ENCODE measurements at places on chromosomes 1 and 21.
A peak's percentile ranks its signal among the peaks of the same experiment; 100 is the strongest.

DNA sequence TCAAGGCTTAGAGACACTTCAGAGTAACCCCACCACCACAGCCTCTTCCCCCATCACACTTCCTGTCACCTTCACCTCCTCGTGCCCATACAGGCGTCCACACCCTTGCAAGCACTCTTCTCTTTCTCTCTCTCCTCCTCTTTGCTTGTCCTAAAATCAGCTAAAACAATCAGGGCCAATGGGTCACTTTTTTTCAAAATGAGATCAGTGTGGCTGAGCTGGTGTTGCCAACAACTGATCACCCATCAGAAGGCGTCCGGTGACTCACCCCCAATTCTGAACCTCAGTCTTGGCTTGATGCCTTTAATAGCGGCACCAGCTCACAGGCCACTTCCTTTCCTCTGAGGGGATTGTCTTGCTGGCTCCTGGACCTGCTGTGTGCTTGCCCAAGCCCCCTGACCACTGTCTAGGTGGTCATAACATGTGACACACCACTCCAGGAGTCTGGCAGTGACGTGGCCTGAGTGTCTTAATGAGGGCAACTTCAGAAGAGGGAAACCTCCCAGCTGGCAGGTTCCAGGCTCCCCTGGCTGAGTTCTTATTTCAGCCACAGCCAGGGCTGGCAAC lies 1.6 kb downstream of the DRAXIN start:
- peaks cover 33% of the 10 kb centered on the region for H3K4me1 ChIP-seq
- H3K27ac ChIP-seq: peak overlapping the region; percentile 77
- peak; percentile 71 for DNase-seq
- peaks cover 11% of the 10 kb centered on the region for H3K27me3 ChIP-seq

- no peak overlapping the region for H3K27ac ChIP-seq
- H3K27me3 ChIP-seq: peaks cover 1% of the 10 kb centered on the region
- no peak for DNase-seq
- no peaks in the 10 kb centered on the region for H3K36me3 ChIP-seq
- H3K4me3 ChIP-seq: no peak overlapping the region
Measured at GRCh38 chr1:48873944-48874343, 97.3 kb upstream of the BEND5 start.

- H3K4me1 ChIP-seq: no peaks in the 10 kb centered on the region
- H3K27me3 ChIP-seq: no peaks in the 10 kb centered on the region
- DNase-seq: no peak
Measured at GRCh38 chr1:3146907-3147306, 77.9 kb downstream of the PRDM16 start.

DNA sequence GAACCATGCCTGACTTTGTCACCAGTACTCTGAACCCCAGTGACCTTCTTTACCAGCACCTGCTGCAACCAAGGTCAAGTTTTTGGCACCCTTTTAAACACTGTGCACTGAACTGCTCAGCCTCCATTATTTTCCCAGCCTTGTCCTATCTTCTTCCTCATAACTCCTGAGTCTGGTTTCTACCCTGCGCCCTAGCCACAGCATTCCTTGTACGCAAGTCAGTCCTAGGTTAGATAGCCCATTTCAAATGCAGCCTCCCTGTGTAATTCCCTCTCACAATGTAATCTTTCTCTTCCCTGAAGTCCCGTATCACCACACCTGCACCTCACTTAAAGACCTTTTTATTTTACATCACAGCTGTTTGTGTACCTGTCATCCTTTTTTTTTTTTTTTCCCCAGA lies 37.2 kb downstream of the DNTTIP2 start:
- DNase-seq: no peak
- no peak overlapping the region for H3K27ac ChIP-seq
- peaks cover 23% of the 10 kb centered on the region for H3K4me1 ChIP-seq

DNA sequence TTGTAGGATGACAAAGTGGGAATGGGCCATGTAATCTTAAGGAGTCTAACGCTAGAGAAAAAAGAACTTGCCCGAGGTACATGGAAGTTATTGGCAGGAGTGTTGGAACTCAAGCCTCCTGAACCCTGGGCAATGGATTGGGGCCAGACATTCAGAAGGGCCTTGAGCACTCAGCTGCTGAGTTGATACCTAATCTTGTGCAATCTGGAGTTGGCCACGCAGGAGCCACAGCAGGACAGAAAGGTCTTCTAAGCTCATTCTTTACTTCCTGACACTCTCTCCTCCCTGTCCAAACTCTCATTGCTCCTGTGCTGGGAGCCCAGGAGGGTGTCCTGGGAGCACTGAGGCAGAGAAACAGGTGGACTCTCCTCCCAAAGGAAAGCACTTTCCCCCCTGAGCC lies 25.1 kb upstream of the CSF1 start:
- H3K27me3 ChIP-seq: no peaks in the 10 kb centered on the region
- no peak overlapping the region for H3K4me3 ChIP-seq
- H3K36me3 ChIP-seq: no peaks in the 10 kb centered on the region
- H3K4me1 ChIP-seq: no peaks in the 10 kb centered on the region
- H3K27ac ChIP-seq: no peak overlapping the region

GRCh38 chr1:67348586-67349252 lies 41.0 kb downstream of the IL12RB2 start:
- peaks cover 2% of the 10 kb centered on the region for H3K4me1 ChIP-seq
- H3K4me3 ChIP-seq: no peak overlapping the region
- no peak for DNase-seq
- H3K36me3 ChIP-seq: peaks cover 12% of the 10 kb centered on the region
- no peak overlapping the region for H3K27ac ChIP-seq

DNA sequence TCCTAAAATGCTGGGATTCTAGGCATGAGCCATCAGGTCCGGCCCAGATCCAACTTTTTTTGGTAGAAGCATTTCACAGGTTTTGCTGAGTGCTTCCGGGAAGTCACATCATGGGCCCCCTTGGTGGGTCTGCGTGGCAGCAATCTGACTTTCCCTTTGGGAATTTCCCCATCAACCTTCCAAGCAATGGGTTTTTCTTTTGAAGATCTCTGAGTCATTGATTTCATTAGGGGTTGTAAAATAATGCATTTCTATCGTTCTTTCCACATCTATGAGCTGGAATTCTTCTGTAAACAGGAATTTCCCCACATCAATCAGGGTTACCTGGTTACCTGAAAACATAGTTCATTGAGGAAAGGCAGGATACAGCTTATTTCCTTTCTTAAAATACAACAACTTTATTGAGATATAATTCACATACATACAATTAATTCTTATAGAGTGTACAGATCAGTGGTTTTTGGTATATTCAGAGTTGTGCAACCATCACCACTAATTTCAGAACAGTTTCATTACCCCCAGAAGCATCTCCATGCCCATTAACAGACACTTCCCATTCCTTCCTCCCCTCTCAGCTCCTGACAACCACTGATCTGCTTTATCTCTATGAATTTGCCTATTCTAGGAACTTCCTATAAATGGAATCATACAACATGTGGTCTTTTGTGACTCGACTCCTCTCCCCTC lies 9.9 kb upstream of the ZBTB17 start:
- no peaks in the 10 kb centered on the region for H3K36me3 ChIP-seq
- H3K4me3 ChIP-seq: no peak overlapping the region
- H3K27me3 ChIP-seq: peaks cover 2% of the 10 kb centered on the region
- no peak for DNase-seq
- H3K27ac ChIP-seq: no peak overlapping the region

DNA sequence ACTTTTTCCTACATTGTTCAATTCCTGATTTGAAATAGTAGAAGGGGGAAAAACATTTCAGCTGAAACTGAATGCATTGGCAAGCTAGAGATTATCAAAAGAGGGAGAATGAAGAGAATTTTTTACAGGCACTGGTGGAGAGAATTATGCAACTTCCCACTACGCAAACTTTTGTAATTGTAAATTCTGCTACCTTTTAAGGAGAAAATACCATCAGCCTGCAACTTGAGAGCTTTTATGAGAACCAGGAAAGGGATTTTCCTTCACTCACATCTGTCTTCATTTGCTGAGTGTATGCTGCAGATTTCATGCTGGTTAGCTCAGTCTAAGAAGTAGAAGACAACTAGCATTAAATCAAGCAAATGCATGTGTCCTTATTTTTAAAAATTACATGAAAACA lies 43.7 kb downstream of the ADAMTS1 start:
- H3K27me3 ChIP-seq: peaks cover 11% of the 10 kb centered on the region
- DNase-seq: no peak
- no peaks in the 10 kb centered on the region for H3K36me3 ChIP-seq
- H3K4me3 ChIP-seq: no peak overlapping the region
- no peak overlapping the region for H3K27ac ChIP-seq
- peaks cover 18% of the 10 kb centered on the region for H3K4me1 ChIP-seq

GRCh38 chr21:31184459-31184858 lies 146.2 kb upstream of the KRTAP19-8 start:
- no peak overlapping the region for H3K4me3 ChIP-seq
- H3K27me3 ChIP-seq: no peaks in the 10 kb centered on the region
- H3K4me1 ChIP-seq: peaks cover 20% of the 10 kb centered on the region

DNA sequence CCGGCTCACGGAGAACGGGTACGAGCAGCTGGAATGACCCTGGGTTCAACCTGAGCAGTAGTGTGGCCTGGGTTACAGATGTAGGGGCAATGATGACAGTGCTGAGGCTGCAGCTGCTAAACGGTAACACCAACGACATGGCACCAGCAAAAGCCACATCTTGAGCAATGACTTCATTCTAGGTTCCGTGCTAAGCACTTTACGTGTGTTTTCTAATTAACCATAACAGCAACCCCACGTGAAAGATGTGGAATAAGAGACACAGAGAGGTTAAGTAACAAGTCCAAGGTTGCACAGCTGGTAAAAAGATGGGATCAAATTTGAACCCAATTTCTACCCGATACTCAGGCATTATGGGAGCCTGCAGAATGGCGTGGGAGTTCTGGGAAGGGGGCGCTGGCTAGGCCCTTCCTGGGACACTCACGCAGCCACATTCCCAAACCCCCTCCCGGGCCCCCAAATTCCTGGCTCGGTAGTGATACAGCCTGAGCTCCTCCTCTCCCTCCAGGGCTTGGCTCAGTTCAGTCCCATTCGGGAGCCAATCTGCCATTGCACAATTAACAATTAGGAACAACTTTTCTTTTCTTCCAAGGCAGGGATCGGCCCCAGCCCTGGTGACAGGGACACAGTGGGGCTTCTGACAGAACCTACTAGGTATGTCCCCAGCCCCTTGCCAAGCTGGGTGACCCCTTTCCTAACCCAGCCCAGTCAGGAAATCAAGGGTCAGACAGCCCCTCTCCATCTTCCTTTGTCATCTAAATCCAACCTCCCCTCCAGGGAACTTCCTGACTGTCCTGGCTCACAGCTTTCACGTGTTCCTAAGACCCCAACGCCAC lies 23.8 kb upstream of the ECE1 start:
- no peak overlapping the region for H3K27ac ChIP-seq
- no peak for DNase-seq
- no peak overlapping the region for H3K4me3 ChIP-seq
- H3K4me1 ChIP-seq: peaks cover 7% of the 10 kb centered on the region
- no peaks in the 10 kb centered on the region for H3K36me3 ChIP-seq

DNA sequence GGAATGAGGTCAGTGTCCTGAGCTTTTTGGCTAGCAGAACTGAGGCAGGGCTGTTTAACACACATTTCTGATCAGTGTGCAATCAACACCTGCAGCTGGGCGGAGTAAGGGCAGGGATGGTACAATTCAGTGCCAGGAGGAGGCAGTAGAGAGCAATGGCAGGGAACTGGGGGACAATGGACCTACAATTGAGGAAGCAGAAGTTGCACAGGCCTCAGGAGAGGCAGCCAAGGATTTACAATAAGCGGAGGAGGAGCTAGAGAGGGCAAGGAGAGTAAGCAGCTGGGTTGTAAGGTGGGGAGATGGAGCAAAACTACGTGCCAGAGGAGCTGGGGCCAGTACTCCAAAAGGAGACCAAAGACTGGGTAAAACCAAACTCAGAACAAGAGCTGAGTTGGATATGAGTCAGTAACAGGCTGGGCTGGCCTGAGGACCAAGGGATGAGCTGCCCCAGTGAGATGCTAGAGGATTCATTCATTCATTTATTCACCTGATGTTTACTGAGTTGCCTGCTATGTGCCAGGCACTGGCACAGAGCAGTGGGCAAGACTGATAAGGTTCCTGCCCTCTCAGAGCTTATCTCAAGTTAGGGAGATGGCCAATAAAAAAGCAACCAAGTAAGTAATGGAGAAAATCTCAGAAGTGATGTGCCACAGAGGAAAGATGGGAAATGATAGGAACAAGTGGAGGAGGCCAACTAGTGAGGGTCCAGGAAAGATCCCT lies 10.4 kb upstream of the GALE start:
- peaks cover 15% of the 10 kb centered on the region for H3K36me3 ChIP-seq
- peak overlapping the region; percentile 57 for H3K27ac ChIP-seq

- H3K36me3 ChIP-seq: no peaks in the 10 kb centered on the region
- H3K4me1 ChIP-seq: peaks cover 22% of the 10 kb centered on the region
- H3K27ac ChIP-seq: no peak overlapping the region
- H3K4me3 ChIP-seq: no peak overlapping the region
Measured at GRCh38 chr1:9197186-9198099, 37.1 kb upstream of the H6PD start.

- no peak for DNase-seq
- no peaks in the 10 kb centered on the region for H3K27me3 ChIP-seq
- no peaks in the 10 kb centered on the region for H3K4me1 ChIP-seq
- H3K36me3 ChIP-seq: no peaks in the 10 kb centered on the region
- H3K27ac ChIP-seq: no peak overlapping the region
- no peak overlapping the region for H3K4me3 ChIP-seq
Measured at GRCh38 chr1:192140382-192140781, 17.9 kb upstream of the RGS18 start.

- no peak for DNase-seq
- peak overlapping the region; percentile 90 for H3K27ac ChIP-seq
- peaks cover 32% of the 10 kb centered on the region for H3K4me1 ChIP-seq
- H3K4me3 ChIP-seq: peak overlapping the region; percentile 65
- H3K36me3 ChIP-seq: no peaks in the 10 kb centered on the region
- no peaks in the 10 kb centered on the region for H3K27me3 ChIP-seq
Measured at GRCh38 chr1:167617153-167618147, 12.6 kb upstream of the RCSD1 start.

DNA sequence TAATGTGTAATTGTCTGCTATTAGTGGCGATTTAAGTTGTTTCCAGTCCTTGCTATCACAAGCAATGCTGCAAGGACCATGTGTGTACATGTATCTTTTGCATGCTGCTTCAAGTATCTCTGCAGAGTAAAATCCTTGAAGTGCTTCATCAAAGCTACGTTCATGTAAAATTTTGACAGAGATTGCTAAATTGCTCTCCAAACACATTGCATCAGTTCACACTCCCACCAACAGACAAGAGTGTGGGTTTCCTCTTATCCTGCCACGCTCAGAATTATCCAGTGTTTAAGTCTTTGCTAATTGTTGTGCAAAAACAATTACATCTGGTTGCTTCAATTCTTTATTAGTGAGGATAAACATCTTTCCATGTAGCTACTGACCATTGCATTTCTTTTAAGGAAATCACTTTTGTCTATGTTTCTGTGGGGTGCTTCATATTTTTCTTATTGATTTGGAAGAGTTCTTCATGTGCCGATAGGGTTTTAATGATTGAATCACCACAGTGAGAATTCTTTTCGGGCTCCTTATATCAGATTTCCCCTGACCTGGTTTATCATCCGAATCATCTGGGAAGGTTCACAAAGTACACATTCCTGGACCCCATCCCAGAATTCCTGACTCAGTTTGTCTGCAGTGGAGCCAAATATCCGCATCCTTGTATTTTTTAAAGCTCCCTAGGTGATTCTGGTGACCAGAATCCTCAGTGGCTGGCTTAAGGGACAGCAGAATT lies 56.3 kb upstream of the GALNT2 start:
- H3K36me3 ChIP-seq: no peaks in the 10 kb centered on the region
- H3K27me3 ChIP-seq: peaks cover 2% of the 10 kb centered on the region
- no peaks in the 10 kb centered on the region for H3K4me1 ChIP-seq
- no peak overlapping the region for H3K27ac ChIP-seq
